ENCODE measurements at places on chromosomes 6 and 20.

DNA sequence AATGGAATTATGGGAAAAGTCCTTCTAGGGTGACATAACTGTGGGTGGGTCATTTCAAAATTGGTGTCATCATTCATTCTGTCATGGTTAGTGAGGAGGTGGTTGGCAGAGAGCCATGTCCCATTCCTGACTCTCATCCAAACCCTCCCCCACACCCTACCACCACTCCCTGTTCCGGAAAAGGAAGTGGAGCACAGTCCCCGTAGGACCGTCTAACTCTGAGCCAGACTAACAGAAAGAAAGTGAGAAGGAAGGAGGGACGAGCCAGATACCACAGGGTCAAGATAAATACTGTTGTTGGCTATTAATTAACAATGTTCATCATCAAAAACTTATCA is 4.8 kb downstream of the TRIM10 start:
- DNase-seq = no peak

DNA sequence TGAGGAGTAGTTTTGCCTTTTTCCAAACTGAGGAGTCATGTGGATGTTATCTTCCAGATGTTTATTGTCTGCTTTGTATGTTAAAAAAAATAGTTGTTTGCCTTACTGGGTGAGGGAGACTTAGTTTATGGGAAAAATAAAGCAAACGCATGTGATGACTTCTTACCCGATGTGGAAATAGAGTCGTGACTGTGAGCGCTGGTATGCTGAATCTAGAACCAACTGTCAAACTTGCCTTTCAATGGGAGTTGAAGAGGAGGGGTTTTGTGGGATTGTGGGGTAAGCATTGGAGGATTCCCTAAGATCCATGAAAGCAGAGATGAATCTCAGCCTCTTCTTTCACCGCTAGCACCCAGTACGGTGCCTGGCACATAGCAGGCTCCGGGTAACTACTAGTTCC is 5.3 kb downstream of the DCBLD1 start:
- DNase-seq = no peak

- peak; percentile 90 for DNase-seq
Measured at GRCh38 chr6:11460837-11461661, 76.5 kb upstream of the TMEM170B start.

DNA sequence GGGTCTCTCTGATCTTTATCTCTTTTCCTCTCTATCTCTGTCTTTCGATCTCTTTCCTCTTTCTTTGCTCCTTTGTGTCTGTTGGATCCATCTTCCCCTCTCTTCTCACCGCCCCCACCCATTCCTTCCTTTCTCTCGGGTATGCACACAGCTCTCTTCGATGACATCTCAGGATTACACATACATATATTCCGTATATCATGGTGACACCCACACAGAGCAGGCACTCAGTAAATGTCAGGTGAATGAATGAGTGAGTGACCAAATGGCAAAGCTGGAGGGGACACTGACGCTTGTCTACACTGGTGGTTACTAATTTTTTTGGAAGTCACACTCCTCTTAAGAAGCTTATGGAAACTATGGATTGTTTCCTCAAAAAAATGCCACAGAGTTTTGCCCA is 9.9 kb downstream of the VSTM2L start:
- DNase-seq = no peak

GRCh38 chr6:28566527-28567252 is 41.0 kb downstream of the GPX5 start:
- no peak for DNase-seq

- no peak for DNase-seq
Measured at GRCh38 chr6:150697515-150697914, 97.8 kb downstream of the PLEKHG1 start.

DNA sequence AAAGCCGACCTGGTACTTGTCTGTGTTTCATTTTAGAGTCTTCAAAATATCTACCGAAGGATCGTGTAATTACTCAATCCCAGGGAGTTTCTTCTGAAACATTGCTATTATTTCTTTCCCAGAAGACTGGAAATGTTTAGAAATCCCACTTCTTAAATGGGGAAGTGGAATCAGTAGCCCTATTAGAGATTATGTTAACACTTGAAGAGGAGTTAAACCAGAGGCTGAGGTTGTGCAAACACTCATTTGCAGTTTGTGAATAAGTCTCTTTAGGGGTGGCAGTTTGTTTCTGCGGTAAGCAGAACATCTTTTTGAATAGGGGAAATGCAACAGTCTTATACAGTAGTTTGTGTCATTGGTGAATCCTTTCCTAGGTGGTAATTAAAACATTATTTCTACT is 21.3 kb downstream of the DSP start:
- DNase-seq = no peak

- DNase-seq = no peak
Measured at GRCh38 chr20:37875460-37876175, 27.3 kb upstream of the VSTM2L start.

- DNase-seq = no peak
Measured at GRCh38 chr6:43142101-43142500, 29.0 kb upstream of the SRF start.

- DNase-seq = no peak
Measured at GRCh38 chr20:44231713-44232468, 15.2 kb upstream of the GDAP1L1 start.

GRCh38 chr6:73746787-73747186 is 50.8 kb downstream of the CD109 start:
- no peak for DNase-seq

- no peak for DNase-seq
Measured at GRCh38 chr20:21262812-21263211, 40.3 kb upstream of the XRN2 start.

DNA sequence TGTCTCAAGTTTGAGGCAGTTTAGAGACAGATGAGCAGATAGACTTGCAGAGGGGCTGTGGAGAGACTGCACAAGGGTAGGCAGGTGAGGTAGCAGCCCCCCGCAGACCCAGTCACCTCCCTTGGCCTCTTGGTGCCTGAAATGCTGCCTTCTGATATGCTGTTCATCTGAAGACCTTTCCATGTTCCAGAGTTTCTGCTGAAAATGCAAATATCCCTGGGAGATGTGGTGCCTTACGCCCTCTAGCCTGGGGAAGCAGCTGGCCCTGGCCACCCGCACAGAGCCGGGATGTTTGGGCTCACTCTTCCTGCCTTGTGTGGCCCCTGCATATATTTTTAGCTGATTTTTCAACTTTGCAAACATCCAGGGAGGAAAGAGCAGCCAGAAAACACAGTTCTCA is 51.4 kb downstream of the TMEM242 start:
- no peak for DNase-seq

GRCh38 chr20:36360429-36360828 is 54.3 kb downstream of the DLGAP4 start:
- no peak for DNase-seq

GRCh38 chr6:41938590-41939175 is 2.9 kb downstream of the CCND3 start:
- peak; percentile 26 for DNase-seq

GRCh38 chr6:105645156-105645555 is 242.3 kb upstream of the PREP start:
- no peak for DNase-seq

DNA sequence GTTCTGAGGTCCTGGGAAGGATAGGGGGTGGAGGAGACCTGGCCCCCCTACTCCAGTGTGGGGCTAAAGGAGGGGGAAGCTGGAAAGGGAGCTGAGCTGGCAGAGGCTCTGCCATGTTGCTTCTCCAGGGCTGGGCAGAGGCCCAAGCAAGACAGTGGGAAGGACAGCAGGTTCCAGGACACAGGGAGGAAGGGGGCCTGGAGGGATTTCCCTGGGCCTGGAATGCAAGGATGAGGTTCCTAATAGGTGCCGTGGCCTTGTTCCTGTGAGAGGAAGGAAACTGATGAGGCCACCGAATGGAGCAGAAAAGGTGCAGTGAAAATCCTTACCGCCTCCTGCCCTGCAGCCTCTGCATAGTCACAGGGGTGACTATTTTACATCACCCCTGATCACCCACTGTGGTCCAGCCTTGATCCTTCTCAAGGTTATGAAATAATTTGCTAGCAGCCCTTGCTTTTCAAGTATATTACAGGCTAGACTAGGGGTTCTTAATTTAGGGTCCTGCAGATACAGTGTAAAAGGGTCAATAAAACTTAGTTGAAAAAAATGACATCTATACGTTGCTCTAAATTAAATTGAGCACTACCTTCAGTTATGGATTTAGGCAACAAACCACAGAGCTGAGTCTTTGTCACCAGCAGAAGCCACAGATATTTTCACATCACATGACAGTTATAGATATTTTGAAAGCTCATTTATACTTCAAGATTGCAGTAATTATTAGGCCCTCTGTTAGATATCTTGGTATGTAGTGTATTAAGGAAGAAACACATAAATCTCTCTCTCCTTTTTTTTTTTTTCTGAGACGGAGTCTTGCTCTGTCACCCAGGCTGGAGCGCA is 45.7 kb upstream of the RNF24 start:
- no peak for DNase-seq

GRCh38 chr6:89347825-89348224 is 4.7 kb downstream of the UBE2J1 start:
- no peak for DNase-seq

DNA sequence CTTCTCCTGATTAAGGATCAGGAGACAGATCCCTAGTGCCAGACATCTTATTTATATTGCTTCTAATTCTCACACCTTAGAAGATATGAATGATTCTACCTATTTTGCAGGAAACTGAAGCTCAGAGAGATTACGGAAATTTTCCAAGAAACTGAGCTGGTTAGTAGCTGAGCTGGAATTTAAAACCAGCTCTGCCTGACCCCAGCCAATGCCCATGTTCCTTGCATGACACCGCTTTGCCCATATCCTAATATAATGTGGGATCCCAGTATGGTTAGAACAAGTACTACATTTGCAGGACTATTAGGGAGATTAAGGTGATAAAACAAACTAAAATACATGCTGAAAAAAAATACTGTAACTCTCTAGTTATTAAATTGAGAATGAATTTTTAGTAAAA is 1.9 kb downstream of the TMEM30A start:
- no peak for DNase-seq

- DNase-seq = no peak
Measured at GRCh38 chr20:50537546-50538201, 27.5 kb downstream of the PTPN1 start.

- no peak for DNase-seq
Measured at GRCh38 chr20:50762435-50763220, 31.2 kb downstream of the PARD6B start.

- peak; percentile 79 for DNase-seq
Measured at GRCh38 chr6:29631860-29632731, 887 bp downstream of the GABBR1 start.

- peak; percentile 65 for DNase-seq
Measured at GRCh38 chr20:61896058-61896961, 169.4 kb downstream of the TAF4 start.

- DNase-seq = no peak
Measured at GRCh38 chr6:13425270-13425873, 62.0 kb downstream of the GFOD1 start.

- no peak for DNase-seq
Measured at GRCh38 chr6:12048609-12049008, 36.5 kb downstream of the HIVEP1 start.

GRCh38 chr6:122129313-122130025 is 270.0 kb upstream of the HSF2 start:
- DNase-seq = no peak

- DNase-seq = no peak
Measured at GRCh38 chr20:10510216-10510615, 75.1 kb downstream of the SLX4IP start.

DNA sequence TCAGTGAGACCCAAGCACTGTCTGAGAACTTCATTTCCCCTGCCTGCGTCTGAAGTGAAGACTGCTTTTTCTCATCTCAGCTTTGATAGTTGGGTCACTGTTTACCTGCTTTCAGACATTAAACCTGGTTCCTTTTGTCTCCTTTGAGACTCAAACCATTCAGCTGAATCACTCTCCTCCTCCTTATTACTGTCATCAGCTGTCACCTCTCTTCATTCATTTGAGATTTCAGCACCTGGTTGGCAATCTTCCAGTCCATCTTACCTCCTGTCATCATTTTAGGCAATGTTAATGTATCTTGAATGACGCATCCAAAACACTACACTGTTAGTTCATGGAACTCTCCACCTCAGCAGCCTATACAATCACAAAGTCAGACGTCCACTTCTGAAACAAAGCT is 34.3 kb upstream of the SOX4 start:
- DNase-seq = no peak

DNA sequence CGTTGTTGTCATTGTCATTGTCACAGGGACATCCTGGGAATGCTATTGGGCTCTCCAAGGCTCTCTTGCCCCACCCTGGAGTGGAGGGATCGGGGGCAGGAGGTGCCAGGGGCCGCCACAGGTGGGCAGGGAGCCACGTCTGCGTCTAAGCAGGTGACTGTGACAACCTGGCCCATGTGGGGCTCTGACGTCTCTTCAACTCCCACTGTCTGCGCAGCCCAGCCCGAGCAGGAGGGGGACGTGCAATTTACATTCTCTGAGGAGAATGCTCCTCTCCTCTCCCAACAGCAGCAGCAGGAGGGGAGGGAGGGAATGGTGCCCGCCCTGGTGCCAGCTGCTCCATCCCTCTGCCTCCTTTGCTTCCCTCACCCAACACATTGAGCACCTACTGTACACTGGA is 50.1 kb downstream of the GRM4 start:
- DNase-seq = no peak
